T-helper 2 cell treated with Interferon-gamma antibody and Interleukin-4, amounts not matched to agents 5 μg/mL and 100 μg/mL, for 36 hours (primary cell): ENCODE measurements at places on chromosomes 5 and 9.
A peak's percentile ranks its signal among the peaks of the same experiment; 100 is the strongest.

DNA sequence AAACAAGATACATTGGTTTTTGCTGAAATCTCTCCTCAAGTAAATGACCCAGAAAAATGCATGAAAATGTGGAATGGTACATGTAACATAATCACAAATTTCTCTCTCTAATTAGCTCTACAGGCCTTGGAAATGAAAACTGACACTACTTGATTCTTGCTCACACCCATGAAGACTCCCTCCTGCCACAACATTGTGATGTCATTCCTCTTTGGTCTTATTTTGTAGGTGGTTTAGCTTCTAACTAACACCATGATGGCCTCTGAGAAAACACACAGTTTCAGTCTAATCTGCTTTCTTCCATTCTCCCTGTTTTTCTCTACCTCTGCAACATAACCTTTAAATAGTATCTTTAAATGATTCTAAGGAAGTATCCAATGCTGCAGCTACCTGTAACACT lies 78.6 kb upstream of the FAM174A start:
- no peak overlapping the region for H3K27ac ChIP-seq
- no peaks in the 10 kb centered on the region for H3K36me3 ChIP-seq
- DNase-seq: no peak
- no peak overlapping the region for H3K4me3 ChIP-seq

DNA sequence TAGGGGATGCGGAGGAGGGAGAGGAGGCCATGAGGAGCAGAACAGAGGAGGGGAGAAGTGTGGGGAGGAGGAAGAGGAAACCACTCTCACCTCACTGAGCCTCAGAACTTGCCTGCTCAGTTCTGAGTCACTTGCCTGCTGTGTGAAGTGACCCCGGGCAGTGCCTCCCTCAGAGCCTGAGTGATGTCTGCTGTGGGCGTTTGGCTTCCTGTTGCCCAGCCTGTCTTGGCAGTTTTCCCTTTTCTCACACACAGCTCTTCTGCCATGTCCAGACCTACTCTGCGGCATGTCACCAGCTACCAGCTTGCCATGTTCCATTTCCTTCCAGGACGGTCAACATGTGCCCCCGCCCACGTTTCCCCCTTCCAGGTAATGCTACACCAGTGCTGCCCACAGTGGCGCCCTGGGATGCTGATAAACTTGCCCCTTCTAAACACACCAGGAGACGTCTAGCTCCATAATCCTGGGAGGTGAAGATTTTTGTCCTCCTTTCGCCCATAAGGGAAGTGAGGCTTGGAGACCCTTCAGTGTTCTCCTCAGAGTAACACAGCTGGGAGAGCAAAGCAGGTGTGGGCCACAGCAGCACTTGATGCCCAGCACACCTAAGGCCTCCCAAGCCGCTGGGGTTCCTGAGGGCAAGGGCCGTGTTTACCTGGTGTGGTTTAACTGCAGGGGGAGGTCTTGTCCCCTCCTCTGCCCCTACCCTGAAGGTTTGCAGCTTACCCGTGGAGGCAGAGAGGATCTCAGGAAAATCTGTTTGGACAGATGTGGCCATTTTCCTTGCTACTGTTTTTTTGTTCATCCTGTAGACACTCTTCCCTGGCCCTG lies 63.8 kb upstream of the RNF130 start:
- peak overlapping the region; percentile 3 for H3K4me3 ChIP-seq
- no peaks in the 10 kb centered on the region for H3K27me3 ChIP-seq
- no peaks in the 10 kb centered on the region for H3K36me3 ChIP-seq
- H3K4me1 ChIP-seq: peaks cover 6% of the 10 kb centered on the region
- H3K27ac ChIP-seq: peak overlapping the region; percentile 17

DNA sequence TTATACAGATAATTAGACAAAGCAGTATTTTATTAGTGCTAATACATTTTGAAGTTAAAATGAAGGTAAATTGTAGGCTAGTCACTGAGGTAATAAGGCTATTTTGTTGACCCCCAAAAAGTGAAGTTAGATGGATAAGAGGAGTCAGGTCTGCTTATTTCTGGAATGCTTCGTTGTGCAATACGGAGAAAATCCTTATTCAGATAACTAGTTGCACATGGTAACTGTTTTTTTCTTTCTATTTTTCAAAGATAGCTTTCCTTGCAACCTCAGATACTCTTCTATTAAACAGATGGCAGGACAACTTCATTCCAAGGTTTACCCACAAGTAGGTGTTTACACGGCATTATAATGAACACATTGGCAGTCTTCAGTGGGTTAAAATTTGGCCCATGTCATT lies 101.1 kb downstream of the TMEM174 start:
- H3K27me3 ChIP-seq: peaks cover 20% of the 10 kb centered on the region
- H3K27ac ChIP-seq: no peak overlapping the region
- DNase-seq: no peak
- no peaks in the 10 kb centered on the region for H3K4me1 ChIP-seq

- no peak overlapping the region for H3K4me3 ChIP-seq
- H3K27ac ChIP-seq: no peak overlapping the region
- H3K27me3 ChIP-seq: no peaks in the 10 kb centered on the region
- H3K4me1 ChIP-seq: no peaks in the 10 kb centered on the region
- H3K36me3 ChIP-seq: no peaks in the 10 kb centered on the region
Measured at GRCh38 chr5:8981496-8981895, 564.4 kb downstream of the SEMA5A start.

DNA sequence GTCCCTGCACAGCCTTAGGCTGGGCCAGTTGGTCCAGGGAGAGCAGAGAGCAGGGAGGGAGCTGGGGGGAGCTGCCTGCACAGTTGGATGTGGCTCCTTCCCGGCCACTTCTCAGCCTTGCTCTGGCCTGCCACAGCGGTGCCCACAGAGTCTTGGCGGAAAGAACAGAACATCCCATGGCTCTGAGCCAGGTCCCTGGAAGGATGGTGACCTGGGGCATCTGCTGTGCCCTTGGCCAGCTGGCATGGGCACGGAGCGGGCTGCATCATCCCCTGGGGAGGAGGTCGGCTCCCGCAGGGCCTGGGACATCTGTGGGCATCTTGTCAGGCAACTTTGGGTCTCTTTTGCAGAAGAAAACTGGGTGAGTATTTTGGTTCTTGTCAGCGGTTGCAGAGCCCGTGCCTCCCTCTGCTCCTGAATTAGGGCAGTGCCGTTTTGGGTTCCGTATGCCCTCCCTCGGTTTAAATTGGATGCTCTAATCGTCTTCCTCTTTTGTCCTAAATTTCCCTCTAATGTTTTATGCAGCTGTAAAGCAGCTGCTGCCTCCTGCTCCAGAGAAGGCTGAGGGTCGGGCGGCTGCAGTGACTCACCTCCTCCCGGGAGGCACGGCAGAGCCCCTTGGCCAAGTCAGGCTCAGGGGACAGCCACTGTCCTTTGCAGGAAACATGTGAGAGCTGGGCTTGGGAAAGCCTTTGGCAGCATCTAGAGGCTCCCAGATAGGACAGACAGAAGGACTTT lies 10.5 kb upstream of the NACC2 start:
- DNase-seq: no peak
- H3K4me1 ChIP-seq: peaks cover 20% of the 10 kb centered on the region

DNA sequence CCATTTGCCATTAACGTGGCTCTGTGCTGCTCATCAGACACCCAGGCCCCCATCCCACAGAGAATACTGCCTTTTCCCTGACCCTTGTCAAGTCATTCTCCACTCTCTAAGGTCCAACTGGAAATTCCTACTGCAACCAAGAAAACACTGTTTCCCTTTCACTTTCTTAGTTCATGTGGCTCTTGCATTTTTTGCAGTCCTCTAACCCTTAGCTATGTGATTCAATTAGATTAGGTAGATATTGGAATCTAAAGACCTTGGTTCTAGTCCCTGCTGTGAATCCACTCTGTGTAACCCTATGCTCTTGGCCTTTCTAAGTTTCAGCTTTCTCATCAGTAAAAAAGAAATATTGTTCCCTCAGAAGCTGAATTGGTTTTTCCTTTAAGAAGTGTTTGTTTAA lies 649.4 kb downstream of the CCDC171 start:
- H3K27me3 ChIP-seq: no peaks in the 10 kb centered on the region
- no peak overlapping the region for H3K27ac ChIP-seq
- H3K36me3 ChIP-seq: no peaks in the 10 kb centered on the region
- peaks cover 2% of the 10 kb centered on the region for H3K4me1 ChIP-seq

GRCh38 chr9:36935768-36936497 lies 98.1 kb downstream of the PAX5 start:
- no peak overlapping the region for H3K27ac ChIP-seq
- no peaks in the 10 kb centered on the region for H3K36me3 ChIP-seq
- H3K4me1 ChIP-seq: no peaks in the 10 kb centered on the region

DNA sequence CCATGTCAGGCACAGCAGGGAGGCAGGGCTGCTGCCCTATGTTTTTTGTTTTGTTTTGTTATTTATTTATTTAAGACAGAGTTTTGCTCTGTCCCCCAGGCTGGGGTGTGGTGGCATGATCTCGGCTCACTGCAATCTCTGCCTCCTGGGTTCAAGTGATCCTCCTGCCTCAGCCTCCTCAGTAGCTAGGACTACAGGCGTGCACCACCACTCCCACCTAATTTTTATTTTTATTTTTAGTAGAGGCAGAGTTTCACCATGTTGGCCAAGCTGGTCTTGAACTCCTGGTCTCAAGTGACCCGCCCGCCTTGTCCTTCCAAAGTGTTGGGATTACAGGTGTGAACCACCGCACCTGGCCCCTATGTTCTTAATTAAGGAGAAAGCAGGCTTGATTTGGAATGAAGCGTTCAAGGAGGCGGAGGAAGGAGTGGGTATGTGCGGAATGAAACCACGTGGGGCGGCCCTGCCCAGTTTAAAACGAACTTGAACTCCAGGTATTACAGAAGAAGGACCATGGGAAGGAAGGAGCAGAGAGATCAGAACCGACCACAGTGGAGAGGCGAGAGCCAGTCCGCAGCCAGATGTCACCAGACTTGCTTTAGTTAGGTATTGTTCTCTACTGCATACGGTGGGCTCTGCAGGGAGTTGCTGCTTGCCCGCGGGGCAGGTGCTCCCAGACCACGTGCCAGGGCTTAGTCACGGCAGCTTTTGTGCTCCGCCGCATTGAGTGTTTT lies 34.9 kb upstream of the EPB41L4B start:
- H3K27me3 ChIP-seq: no peaks in the 10 kb centered on the region
- peaks cover 2% of the 10 kb centered on the region for H3K4me1 ChIP-seq
- no peak for DNase-seq
- no peak overlapping the region for H3K27ac ChIP-seq
- H3K4me3 ChIP-seq: no peak overlapping the region

DNA sequence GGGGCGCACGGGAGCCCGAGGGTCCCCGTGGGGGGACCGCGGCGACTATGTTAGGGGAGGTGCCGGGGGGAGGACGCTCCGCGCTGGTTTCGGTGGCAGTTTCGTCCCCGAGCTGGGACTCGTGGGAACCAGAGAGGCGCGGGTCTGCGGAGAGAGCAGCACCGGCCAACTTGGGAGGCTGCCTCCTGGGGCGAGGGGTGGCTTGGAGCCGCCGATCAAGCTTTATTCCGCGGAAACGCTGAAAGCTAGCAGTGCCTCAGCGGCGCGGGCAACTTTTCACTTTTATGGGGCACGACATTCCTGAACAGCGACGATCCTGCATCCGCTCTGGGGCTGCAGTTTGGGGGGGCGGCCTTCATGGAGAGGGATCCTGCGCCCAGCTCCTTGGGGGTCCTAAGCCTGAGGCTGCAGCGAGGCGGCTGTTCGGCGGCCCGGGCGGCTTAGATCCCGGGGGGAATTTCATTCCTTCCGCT lies 369 bp downstream of the OCLN start:
- H3K4me1 ChIP-seq: no peaks in the 10 kb centered on the region
- no peak for DNase-seq
- no peak overlapping the region for H3K27ac ChIP-seq
- peaks cover 66% of the 10 kb centered on the region for H3K27me3 ChIP-seq
- peak overlapping the region; percentile 75 for H3K4me3 ChIP-seq
- H3K36me3 ChIP-seq: no peaks in the 10 kb centered on the region

GRCh38 chr5:96901384-96901783 lies 25.1 kb downstream of the ERAP2 start:
- H3K27me3 ChIP-seq: no peaks in the 10 kb centered on the region
- H3K4me1 ChIP-seq: peaks cover 24% of the 10 kb centered on the region
- H3K4me3 ChIP-seq: no peak overlapping the region
- no peak overlapping the region for H3K27ac ChIP-seq

- no peak for DNase-seq
- H3K36me3 ChIP-seq: no peaks in the 10 kb centered on the region
- H3K27ac ChIP-seq: no peak overlapping the region
- no peaks in the 10 kb centered on the region for H3K4me1 ChIP-seq
Measured at GRCh38 chr9:72947984-72948465, 4.8 kb downstream of the ALDH1A1 start.
